ENCODE measurements at places on chromosomes 4 and X. TPM values are rescaled to one million over a fixed set of nuclear protein-coding genes. Genes with fewer than 3 reads are reported as not detected.

Gene VCX3B
- not detected for total RNA-seq

DNA sequence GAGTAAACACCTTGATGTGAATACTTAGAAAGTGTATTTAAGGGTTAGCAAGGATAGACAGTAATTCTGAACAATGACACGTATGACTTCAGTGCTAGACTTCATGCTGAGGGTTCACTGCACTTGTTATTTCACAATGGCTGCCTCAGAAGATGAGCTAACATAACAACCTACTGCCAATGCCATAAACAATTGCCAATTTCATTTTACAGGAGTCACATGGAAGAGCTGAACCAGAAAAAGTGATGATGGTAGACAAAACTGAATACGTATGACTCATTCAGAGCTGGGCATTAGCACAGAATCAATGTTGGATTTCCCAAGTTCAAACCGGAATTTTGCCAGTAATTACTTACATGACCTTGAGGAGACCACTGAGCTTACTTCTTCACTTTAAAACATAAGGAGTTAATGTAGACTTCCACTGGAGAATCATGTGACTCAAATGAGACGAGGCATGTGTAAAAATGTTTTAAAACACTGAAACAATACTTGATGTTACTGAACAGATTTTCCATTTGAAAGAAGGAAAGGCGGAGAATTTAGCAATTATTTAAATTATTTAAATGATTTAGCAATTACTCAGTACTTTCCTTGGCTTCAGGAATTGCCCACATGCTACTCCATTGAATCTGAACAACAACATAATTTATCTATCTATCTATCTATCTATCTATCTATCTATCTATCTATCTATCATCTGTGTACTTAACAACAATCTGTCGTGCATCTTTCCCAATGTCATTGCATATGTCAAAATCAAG lies 868.5 kb upstream of the SLIT2 start:
- DNase-seq, result no peak

DNA sequence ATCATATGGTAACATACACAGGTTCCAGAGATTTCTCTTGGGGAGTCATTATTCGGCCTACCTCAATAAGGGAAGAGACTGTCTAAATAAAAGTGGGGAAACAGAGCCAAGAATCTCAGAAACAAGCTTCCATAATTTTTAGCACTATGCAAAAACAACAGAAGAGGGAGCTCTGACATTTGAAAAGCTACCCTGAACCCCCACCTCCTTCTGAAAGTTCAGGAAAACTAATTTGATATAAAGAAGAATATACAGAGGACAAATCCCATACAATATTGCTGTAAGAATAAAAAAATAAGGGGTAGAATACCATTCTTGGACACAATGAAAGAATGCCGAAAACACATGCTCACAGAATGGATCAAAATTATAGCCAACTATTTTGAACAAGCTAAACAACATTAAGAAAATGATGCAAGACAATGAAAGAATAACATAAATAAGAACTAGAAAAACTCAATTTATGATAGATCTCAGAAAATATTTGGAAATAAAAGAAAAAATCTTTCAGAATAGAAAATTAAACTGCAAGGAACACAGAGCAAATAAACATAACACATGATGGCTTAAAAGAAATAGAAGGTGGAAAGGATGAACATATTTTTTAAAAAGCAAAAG lies 14.4 kb upstream of the ZNF41 start:
- peak; percentile 23 for DNase-seq

DNA sequence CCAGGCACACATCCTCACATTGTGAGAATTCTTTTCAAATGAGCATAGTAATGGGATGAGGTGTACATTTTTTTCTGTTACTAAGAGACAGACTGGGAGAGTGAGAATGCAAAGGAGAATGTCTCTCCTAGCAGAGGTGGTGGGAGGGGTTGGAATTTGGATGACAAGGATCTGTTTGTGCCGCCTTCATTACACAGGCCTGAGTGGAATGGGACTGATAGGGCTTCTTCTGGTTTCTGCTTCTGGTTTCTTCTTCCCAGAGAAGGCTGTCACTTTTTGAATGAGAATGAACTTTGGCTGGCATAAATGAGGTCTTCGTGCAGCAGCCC lies 55.4 kb downstream of the C4orf51 start:
- no peak for DNase-seq

DNA sequence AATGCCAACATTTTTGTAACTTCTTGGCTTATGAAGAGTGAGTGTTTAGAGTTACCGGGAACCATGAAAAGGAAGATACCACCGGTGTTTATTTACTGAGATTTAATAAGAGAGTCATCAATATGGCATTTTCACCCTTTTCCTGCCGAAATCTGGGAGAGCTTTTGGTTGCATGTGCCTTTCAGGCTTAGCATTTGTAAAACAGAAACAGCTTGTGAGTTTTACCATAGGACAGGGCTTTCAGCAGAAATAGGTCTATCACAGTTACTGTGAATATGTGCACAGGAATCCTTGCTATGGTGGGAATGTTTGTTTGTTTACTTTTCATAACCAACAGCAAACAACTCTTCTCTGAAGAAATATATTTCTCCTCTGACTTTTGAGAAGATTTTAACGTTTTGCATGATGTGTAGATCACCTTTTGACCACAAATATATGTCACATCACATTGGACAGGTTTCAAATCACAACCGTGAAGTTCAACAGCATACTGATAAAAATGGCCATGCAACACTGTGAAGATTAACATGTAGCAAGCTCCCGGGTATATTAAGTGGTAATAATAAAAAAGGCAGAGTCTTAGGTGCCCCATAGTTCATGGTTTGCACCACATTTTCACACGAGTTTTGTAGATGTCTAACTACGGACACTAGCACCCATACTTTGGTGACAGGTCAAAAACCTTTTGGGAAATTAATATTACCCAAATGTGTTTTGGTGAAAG lies 21.3 kb downstream of the ARHGAP24 start:
- DNase-seq, result no peak

GRCh38 chr4:19944806-19945205 lies 306.9 kb upstream of the SLIT2 start:
- no peak for DNase-seq

- DNase-seq, result no peak
Measured at GRCh38 chr4:109171070-109171469, 131.4 kb downstream of the COL25A1 start.

Gene MORF4L2
- total RNA-seq, result 223 TPM

Gene TSPAN7
- total RNA-seq, result not detected

Gene ARAF
- 58.2 TPM for total RNA-seq

Gene SMARCA1
- 0.19 TPM for total RNA-seq

DNA sequence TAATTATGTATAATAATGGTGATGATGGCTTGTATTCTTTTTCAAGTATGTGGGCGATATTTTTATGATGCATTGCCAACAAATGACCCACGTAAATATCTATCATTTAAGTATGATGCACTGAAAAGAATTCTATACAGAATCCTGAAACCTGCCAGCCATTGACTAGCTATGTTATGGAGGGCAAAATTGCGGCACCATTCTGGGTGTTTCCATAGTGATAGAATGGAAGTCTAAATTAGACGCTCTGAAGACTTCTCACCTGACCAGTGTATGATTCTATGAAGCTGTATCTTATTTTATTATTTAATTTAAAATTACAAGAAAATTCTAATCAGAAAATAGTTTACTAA lies 677 bp upstream of the CENPC start:
- peak; percentile 35 for DNase-seq

DNA sequence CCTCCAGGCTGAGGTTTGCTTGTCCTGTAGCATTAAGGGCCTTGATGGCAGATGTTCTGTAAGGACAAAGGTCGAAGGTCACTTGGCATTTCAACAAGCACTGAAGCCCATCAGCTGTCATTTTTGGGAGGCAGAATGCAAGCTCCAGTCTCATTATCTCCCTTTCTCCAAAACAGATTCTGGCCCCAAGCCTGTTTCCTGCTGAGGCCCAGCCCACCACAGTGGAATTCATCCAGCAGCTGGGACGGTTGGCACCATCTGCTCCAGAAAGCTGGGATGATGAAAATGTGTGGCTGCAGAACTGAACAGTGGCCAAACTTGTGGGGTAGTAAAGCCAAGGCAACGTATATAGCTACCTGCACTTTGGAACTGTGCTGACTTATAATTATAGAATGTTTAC lies 17.7 kb upstream of the PPEF2 start:
- DNase-seq, result no peak

DNA sequence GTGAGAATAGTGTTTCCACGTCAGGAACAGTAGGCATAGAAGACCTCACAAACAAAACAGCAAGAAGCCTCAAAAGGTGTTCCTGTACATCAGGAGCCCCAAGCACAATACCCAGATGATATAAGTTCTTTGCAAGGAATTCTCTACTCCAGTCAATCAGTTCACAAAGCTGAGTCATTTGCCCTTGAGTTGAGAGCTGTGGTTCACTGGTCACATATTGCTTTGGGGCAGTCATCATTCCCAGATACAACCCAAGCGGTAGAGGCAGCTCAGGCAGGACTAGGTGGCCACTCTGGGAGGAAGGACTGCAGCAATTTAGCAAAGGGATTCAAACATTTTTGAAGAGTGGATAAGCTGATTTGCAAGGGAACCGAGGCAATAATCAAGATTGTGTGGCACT lies 551.5 kb upstream of the ZFP42 start:
- DNase-seq, result no peak

DNA sequence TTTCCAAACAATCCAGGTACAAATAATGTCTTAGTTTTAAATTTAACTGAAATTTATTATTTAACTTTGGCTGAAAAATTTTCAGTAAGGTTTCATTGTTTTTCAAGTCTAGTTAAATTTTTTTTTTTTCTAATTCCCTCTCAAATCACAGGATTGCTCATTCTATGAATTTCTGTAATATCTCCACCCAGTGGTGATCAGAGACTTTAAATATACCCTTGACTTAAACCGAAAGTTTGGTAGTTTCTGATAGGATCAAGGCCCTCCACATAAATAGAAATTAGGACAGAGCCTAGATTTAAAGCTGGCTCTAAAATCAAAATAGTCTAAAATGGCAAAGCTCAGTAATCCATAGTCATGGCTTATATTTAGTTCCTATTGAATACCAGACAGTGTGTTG lies 175.4 kb downstream of the TBCK start:
- DNase-seq, result no peak

Gene TENM3
- total RNA-seq, result not detected

Gene SMIM10L2A
- 0.13 TPM for total RNA-seq

DNA sequence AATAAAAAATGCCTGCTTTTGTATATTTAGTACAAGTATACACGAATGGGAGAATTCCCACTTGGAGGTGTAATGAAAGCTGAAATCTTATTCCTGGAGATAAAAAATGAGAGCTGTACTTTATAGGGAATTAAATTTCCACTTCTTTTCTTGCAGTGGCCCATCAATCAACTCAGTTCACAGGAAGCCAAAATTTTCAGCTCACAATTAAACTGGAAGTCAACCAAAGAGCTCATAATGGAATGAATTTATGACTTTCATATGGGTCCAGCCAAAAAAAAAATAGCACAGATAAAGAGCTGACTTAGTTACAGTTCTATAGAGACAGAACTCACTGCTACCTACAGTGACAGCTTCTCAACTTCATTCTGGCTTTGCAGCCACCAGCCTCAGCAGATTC lies 115.2 kb upstream of the TBC1D9 start:
- no peak for DNase-seq

GRCh38 chr4:105350859-105351490 lies 122.9 kb downstream of the PPA2 start:
- DNase-seq, result no peak

DNA sequence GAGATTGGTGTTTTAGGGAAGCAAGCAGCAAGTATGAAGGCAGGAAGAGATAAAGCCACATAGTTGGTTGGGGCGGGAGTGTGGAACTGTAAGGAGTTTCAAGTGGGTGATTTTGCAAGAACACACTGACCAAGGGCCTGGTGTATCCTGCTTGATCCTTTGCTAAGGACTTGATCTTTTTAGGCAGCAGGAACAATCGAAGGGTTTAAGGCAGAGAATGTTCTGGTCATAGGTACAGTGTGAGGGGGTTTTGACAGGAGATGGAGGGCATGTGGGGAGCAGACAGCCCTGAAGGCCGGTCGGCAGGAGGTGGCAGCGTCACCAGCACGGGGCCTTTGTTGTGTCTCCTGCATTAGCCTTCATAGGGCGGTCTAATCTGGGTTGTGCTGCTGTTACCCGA lies 54.7 kb downstream of the FAM193A start:
- DNase-seq, result no peak

GRCh38 chr4:14994242-14994641 lies 8.0 kb upstream of the CPEB2 start:
- DNase-seq, result no peak

DNA sequence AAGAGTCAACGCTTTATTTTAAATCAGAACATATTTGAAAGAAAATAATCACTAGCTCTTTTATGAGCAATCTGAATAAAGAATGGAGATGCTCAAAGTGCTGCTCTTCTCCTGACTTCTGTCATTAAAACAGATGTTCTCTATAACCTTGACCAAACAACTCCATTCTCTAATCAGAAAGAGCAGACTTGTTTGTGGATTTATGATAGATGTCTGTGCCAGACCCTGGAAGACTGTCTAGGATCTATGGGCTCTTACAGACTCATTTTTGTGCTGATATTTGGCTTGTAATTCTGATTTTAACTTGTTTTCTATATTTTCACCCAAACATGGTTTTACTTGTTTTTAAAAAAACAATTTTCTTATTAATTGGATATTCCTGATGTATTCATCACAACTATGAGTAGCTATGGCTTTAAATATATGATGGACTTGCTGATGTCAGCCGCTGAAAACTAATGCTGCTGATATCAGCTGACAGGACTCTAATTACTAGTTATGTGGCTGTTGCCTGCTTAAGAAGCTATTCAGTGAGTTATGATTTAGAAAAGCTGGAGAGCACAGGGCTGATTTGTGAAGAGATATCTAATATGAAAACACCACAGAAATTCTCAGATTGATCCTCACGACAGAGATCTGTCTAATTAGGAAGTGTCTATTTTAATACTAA lies 31.6 kb upstream of the MAML3 start:
- no peak for DNase-seq

DNA sequence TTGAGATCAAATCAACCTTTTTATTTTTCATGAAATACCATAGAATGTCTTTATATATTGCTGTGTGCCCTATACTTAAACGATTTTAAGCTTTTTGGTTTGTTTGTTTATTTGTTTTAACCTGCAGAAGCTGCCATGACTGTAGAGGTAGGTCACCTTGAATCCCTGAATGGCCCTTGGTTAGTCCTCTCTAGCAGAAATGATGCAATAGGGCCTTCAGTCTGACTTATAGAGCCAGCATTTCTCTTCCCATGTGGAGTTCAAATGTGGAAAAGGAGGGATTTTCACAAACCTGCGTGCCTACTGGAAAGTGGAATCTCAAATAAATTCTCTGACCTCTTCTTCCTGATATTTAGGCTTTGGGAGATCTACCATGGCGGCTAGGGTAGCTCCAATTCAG lies 327.9 kb downstream of the MAPK10 start:
- DNase-seq, result no peak

DNA sequence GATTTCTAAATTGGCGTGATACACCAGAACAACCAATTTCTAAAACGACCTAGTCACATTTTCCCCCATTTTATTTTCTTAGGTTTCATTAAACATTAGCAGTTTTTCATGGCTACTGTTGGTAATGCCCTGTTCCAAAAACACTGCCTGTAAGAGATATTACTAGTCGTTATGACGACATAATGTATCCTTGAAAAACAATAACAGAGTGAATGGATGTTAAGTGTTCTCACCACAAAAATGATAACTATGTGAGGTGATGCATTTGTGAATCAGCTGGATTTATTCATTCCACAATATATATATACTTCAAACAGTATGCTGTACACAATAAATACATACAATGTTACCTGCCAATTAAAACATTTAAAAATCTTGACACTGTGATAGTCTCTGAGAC lies 1147.6 kb upstream of the PCDH10 start:
- no peak for DNase-seq

Gene TRO
- total RNA-seq, result not detected

Measured in OCI-LY7 (cell line).